ENCODE measurements at places on chromosomes 16 and 17.

DNA sequence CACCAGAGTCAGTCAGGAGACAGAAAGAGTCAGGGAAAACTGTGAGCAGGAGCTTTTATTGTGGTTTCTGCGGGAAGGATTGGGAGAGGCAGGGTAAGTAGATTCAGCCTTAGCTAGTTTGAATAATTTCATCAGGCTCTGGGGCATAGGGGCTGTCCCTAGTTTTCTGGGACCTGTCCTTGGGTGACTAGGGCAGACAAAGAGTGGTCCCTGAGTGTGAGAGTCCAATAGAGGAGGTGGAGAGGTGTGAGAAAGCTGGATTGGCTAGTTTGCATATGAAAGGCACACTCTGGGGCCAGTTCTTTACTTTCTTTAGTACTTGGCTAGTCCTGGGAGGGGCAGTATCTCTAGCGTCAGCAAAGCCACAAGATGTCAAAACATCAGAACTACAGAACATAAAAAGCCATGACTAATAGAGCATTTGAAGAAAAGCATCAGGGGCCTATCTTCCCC, 255.6 kb downstream of the HS3ST3A1 start:
- no peak for DNase-seq

- no peak for DNase-seq
Observed at GRCh38 chr16:19929062-19929511, 44.4 kb upstream of the GPRC5B start.

DNA sequence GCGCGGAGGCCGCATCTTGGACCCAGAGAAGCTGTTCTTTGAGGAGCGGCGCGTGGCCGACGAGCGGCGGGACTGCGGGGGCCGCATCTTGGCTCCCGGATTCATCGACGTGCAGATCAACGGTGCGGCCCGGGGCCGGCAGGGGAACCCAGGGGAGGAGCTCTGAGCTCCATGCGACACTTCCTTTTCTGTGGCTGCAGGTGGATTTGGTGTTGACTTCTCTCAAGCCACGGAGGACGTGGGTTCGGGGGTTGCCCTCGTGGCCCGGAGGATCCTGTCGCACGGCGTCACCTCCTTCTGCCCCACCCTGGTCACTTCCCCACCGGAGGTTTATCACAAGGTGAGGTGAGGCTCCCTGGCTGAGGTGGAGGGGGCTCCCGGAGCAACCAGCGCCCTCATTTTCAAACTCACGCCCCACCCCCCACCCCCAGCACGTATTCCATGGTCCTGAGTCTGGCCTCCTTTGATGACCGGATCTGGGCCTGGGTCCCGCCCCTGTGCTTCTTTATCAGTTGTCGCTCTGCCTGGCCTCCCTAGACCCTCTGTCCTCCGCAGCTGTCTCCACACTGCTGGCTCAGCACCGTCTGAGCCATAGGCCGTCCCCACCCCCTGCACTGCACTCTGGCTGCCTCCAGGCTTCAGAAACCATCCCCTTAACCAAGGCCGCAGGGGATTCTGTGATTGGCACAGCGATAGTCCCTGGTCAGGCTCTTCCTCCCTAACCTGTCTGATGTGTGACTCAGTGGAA, 787 bp downstream of the AMDHD2 start:
- DNase-seq: no peak

GRCh38 chr17:732902-733720, 715 bp downstream of the TLCD3A start:
- no peak for DNase-seq

GRCh38 chr17:67165201-67165600, 79.8 kb downstream of the HELZ start:
- DNase-seq: no peak

- DNase-seq: no peak
Observed at GRCh38 chr16:13542284-13542683, 377.7 kb upstream of the ERCC4 start.

DNA sequence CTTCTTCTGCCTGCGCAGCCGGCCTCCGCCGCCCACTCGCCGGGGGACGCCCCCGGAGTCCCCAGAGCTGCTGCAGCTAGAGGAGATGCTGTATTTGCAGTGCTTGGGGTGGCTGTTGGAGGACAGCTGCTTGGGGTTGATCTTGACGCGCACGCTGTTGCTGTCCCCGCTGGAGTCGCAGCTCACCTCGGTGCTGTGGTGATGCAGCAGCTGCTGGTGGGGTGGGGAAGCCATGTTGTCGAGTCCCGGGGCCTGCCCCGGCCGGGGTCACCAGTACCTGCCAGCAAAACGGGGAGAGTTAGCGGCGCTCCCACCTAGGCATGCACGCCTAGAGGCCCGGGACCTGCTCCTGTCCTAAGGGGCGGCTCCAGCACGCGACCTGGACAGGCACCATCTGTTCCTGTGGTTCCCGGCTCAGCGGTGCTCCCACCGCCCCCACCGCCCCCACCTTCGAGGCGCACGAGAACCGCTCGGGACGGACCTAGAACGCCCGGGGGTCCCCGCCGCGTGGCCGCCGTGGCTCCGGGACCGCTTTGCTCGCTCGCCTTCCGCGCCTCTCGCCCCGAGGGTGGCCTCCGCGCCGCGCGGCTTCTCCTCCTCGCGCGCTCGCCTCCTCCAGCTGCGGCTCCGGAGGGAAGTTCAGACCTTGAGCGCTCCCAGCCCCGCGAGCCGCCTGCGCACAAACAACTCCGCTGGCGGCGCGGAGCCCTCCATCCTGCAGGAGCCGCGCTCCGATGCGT, 863 bp downstream of the ADCY9 start:
- no peak for DNase-seq

DNA sequence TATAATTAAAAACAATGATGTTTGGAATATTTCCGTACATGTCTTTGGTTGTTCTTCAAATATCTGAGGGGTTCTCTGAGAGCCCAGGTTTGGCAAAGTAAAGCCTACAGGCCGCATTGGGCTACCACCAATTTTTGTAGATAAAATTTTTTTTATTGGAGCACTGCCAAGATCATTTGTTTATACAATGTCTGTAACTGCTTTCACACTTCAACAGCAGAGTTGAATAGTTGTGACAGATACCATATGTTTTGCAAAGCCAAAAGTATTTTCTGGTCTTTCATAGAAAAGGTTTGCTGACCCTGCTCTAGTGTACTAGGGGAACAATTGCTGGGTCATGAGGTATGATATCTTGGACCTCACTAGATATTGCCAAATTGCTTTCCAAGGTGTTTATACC, 10.5 kb downstream of the PPM1D start:
- DNase-seq: no peak

- no peak for DNase-seq
Observed at GRCh38 chr16:23060458-23061320, 88.6 kb downstream of the USP31 start.

- no peak for DNase-seq
Observed at GRCh38 chr16:85912211-85912974, 13.4 kb downstream of the IRF8 start.

DNA sequence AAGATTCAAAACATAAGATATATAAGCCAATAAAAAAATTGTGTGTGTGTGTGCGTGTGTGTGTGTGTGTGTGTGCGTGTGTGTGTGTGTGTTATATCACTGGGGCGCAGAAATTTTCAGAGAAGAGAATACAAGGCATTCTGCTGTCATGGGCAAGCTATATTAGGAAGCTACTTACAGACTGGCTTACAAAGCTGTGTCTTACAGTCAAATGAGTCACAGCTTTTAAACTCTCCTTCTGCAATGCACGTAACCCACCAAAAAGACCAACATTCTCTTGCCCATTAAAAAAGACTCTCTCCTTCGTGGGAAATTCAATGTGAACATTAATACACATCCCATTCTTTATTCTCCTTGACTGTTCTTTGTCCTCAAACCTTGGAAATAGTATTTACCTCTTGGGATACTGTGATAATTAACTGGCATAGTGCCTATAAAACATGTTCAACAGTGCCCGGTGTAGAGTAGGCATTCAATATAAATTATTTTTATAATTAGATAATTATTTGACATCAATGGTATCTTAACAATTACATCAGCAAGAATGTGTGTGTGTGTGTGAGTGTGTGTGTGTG, 860.4 kb upstream of the SOX9 start:
- DNase-seq: no peak

GRCh38 chr16:74865922-74866598, 91.4 kb upstream of the FA2H start:
- DNase-seq: no peak

- DNase-seq: no peak
Observed at GRCh38 chr17:57739402-57740234, 5.5 kb downstream of the CCDC182 start.

DNA sequence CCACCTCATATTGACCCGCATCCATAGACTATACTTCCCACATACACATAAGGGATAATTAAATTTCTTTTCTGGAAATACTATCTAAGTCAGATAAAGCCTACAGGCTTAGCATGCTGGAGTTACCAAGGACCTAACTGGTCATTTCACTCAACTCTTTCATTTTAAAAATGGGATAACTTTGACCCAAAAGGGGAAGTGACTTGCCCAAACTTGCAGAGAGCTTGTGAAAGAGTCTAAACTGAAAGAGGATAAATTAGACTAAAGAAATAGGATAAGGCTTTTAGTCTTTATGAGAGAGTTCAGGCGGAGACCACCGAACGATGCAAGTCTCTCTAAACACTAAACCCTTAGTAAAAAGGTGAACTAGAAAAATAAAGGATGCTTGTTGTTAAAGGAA, 3.9 kb upstream of the KRT33A start:
- DNase-seq: no peak

GRCh38 chr16:66899310-66899944, 19.1 kb downstream of the PDP2 start:
- DNase-seq: no peak

- no peak for DNase-seq
Observed at GRCh38 chr17:14756479-14756878, 455.6 kb downstream of the HS3ST3B1 start.

DNA sequence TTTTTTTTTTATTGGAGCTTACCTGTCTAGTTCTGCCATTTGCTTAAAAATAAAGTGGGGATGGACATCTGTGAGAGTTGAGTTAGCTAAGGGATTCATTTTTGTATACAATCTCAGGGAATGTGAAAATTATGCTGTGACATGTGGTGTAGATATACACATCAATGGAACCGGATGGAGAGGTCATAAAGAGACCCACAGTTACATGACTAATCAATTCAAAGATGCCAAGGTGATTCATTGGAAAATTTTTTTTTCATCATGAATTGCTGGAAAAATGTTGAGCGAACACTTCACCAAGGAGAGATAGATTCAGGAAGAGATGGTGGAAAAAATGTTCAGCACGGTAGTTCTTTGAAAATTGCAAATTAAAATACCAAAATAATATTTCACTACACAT, 605.4 kb upstream of the KIF2B start:
- no peak for DNase-seq

DNA sequence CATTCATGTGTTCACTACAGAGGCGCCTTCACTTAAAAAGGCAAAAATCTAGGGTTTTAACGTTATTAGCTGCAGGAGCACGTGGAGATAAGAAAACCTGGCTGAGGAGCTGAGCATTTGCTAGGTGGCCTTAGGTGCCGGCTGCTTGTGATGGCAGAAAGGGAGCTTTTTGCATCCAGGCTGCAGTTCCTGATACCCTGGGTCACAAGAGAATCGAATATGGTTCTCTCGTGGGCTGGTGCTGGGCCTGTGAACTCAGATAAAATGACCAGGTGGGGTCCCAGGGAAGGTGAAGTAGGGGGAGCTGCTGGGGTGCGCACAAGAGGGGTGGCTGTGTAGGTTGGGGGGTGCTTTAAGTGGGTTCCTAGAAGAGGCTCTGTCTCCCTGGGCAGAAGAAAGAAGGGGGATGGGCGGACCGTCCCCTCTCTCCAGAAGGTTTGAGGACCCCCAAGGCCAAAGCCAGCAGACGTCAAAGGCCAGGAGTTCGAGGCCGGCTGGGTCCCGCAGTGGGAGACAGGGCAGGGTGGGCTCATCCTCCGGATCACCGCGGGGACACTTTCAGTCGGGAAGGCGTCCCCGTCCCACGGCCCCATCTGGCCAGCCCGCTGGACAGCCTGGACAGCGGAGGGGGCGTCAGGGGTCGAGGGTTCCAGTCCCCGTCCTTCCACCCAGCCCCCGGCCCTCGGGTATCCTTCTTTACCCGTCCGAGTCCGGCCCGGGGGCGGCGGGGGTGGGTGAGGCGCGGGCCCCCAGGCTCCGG, 740 bp upstream of the CMIP start:
- DNase-seq: no peak

DNA sequence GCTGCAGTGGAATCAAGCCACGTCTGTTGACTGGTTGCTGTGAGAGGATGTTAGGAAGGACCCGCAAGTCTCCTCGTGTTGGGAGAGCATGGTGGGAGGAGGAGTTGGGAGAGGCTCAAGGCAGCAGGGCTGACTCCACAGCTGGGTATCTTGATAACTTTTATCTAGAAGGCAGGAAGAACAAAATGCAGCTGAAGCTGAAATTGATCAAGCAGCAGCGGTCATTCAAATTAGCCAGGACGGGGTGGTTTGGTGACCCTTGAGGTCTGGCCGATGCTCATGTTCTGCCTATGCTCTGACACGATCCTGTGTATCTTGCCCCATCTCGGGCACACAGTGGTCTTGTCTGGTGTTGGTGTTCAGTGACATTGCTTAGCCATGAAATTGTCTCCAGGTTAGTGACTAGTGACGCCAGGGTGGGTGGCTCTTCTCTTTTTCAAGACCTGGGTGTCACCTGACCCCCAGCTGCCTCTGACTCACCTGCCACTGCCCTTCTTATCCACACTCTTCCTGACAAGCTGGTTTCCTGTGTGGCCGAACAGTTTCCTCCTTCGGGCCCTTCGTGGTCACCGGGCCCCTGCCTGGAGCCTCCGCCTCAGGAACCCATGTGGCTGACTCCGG, 19.1 kb downstream of the NPTX1 start:
- no peak for DNase-seq

DNA sequence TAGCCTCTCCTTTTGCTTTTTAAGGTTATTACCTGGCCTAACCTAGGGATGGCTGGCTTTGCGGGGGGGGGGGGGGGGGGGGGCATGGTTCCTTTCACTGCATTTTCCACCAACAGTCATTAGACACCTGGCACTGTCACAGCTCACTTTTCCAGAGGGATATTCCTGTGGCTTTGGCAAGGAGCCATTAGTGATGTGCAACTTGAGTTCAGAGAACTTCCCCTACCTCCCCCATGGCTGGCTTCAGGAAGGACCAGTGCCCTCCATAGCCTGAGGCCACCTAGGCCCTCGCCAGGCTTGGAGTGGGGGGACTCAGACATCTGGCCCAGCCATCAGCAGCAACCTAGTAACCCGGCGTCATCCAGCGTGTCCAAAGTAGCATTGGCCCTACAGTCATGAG, 234.6 kb downstream of the CPPED1 start:
- DNase-seq: no peak

- DNase-seq: no peak
Observed at GRCh38 chr17:4199818-4200402, 56.9 kb downstream of the CYB5D2 start.

DNA sequence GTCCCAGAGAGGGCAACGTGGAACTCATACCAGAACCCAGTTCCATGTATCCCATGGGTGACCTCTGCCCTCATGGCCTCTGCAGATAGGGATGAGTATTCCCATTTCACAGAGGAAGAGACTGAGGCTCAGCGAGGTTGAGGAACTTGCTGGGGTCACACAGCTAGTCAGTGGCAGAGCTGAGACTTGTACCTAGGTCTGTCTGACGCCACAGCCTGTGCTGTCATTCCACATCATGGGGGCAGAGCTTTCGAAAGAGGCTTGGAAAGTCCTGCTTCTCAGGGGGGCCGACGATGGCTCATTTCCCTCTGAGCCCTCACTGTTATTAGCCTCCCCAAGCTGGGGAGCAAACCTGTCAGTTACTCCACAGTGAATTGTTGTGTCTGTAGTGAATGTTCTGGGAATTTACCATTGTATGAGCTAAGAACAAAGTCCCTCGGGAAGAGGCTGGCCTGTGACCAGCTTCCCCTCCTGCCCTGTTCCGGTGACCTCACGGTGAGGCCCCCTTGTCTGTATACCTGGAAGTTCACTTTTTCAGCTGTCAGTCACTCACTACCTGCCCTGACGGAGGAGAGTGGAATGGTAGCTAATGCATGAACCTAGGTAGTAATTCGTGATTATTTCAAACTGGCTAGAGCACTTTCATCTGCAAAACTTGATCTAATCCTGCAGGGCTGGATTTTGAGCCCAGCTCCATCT, 8.9 kb downstream of the METTL22 start:
- DNase-seq: no peak
